CD8-positive, alpha-beta memory T cell (primary cell): ENCODE measurements at places on chromosomes 5 and 9. TPM values are rescaled to one million over a fixed set of nuclear protein-coding genes. Genes with fewer than 3 reads are reported as not detected.

The SLC23A1 gene
- total RNA-seq: 0.33 TPM

- no peaks in the 10 kb centered on the region for H3K27me3 ChIP-seq
- H3K27ac ChIP-seq: no peak overlapping the region
- H3K4me3 ChIP-seq: no peak overlapping the region
- DNase-seq: no peak
- no peaks in the 10 kb centered on the region for H3K4me1 ChIP-seq
Observed at GRCh38 chr5:107805166-107805565, 134.4 kb upstream of the EFNA5 start.

The CCDC183 gene
- not detected for total RNA-seq

DNA sequence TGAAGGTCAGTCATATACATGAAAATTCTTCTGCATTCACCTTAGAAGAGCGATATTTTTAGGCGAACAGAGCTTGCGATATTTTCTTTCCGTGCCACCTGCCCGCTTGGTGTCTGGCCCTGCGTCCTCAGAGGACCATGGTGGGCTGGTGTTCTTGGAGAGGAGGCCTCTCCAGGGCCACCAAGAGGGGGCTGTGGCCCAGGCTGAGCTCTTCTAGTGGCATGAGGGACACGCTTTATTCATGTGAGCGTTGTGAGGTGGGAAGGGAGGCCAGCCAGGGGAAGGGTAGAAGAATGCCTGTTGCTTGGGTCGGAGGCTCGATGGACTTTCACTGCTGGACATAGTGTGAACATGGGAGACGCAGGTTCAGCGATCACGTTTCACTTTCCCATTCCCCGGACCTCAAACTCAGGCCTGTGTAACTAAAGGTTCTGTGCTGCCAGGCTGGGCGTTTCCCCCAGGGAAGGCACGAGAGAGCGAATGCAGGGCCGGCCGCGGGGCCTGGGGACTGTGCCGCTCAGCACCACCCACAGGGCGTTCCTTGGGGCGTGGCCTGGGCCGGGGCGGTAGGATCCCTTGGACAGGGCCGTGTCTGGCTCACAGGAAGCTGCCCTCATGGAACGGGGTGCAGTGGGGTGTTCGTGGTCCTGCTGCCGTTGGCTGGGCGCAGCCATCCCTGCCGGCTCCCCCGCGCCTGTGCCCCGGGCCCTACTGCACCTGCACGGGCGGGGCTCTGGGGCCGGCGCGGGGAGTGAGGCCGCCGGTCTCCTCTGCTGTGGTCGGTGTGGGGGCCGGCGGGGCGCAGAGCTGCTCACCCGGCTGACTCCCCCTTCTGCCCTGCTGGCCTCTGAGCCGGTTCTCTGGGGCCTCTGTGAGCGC, 40.7 kb upstream of the CLPTM1L start:
- peak; percentile 88 for DNase-seq
- H3K27ac ChIP-seq: peak overlapping the region; percentile 84
- peak overlapping the region; percentile 70 for H3K4me3 ChIP-seq
- peaks cover 21% of the 10 kb centered on the region for H3K4me1 ChIP-seq
- H3K36me3 ChIP-seq: no peaks in the 10 kb centered on the region

DNA sequence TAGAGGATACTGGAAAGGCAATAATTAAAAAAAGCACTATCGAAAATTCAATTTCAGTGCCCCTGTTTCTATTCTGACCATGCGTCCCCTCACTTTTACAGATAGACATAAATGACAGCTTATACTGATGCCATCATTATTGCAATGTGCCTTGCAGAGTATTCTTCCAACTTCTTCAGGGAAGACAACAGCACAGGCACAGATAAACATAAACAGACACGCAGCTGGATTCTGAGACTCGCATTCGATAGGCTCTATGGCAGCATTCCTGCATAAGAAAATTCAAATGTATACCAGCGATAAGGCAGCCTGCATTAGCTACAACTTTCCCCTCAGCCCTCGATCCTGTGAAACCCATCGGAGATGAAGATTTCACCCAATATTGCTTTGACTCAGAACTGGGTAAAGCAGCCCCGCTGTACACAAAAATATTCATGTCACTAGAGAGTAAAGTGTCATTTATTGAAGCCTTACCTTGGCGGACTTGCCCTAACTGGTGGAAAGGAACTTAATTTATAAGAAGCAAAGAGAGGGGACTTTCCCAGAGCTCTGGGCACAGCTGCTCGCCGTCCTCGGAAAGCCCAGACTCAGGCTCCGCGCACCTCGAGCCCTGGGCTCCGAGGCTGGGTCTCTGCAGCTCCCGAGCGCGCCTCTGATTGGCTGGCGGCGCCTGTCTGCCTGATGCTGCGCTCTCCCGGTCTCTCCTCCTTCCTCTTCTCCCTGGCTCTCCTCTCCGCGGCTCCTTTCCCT, at the start of gene CDH18:
TSS of gene CDH18 (minus strand) at position 589 of the 750 bp plus-strand sequence. CDS start 149,214 bp downstream, outside the sequence.
- no peak within 1 kb of the TSS for H3K27ac ChIP-seq
- no peak within 1 kb of the TSS for H3K4me3 ChIP-seq
- H3K27me3 ChIP-seq: no peaks in the 10 kb centered on the region
- DNase-seq: no peak

DNA sequence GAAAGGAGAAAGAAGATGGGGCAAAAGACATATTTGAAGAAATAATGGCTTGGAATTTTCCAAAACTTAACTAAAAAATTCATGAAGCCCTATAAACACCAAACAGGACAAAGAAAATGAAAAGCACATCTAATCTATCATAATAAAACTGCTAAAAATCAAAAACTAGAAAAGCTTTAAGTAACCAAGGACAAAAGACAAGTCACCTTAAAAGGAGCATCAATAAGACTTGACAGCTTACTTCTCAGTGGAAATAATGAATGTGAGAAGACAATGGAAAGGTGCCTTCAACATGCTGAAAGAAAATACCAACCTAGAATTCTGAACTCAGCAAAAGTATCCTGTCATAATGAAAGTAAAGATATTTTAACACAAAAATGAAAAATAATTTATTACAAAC, 27.0 kb downstream of the GTF3C4 start:
- H3K4me3 ChIP-seq: no peak overlapping the region
- no peaks in the 10 kb centered on the region for H3K4me1 ChIP-seq
- H3K36me3 ChIP-seq: no peaks in the 10 kb centered on the region
- no peak overlapping the region for H3K27ac ChIP-seq
- DNase-seq: no peak
- H3K27me3 ChIP-seq: no peaks in the 10 kb centered on the region

The CD72 gene
- total RNA-seq: 6.4 TPM

The ADAMTSL1 gene
- not detected for total RNA-seq

The OR13C5 gene
- total RNA-seq: not detected

The GOLM1 gene
- 3.5 TPM for total RNA-seq

DNA sequence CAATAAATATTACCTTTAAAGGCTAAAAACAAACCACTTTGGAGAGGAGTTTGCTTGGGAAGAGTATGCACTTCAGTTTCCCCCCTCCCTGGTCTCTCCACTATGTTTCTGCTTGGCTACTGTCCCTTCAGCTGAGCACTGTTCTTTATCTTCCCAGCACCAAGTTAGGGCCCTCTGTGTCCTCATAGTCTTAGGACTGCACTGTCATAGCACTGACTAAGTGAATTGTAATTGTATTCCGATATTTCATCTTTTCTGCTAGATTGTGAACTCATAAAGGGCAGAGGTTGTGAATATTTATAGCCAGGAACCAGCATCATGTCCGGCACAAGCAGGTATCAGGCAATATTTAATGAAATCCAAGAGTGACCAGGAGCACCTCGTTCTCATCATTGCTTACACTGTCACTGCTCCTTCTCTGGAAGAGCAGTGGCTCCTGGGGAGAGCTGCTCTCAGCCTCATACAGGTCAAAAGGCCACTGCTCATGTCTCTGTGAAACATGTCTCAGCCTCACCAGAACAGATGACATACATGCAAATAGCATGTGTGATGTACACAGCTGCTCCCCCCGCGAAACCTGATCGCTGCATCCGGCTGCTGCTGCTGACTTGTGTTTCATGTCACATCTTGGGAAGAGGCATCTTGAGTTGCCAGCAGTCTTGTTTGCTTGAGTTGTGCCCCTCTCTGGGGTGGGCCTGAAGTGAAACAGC, 279.7 kb upstream of the MSX2 start:
- H3K27ac ChIP-seq: no peak overlapping the region
- no peaks in the 10 kb centered on the region for H3K27me3 ChIP-seq
- no peak for DNase-seq
- no peaks in the 10 kb centered on the region for H3K36me3 ChIP-seq
- no peaks in the 10 kb centered on the region for H3K4me1 ChIP-seq
- H3K4me3 ChIP-seq: no peak overlapping the region

DNA sequence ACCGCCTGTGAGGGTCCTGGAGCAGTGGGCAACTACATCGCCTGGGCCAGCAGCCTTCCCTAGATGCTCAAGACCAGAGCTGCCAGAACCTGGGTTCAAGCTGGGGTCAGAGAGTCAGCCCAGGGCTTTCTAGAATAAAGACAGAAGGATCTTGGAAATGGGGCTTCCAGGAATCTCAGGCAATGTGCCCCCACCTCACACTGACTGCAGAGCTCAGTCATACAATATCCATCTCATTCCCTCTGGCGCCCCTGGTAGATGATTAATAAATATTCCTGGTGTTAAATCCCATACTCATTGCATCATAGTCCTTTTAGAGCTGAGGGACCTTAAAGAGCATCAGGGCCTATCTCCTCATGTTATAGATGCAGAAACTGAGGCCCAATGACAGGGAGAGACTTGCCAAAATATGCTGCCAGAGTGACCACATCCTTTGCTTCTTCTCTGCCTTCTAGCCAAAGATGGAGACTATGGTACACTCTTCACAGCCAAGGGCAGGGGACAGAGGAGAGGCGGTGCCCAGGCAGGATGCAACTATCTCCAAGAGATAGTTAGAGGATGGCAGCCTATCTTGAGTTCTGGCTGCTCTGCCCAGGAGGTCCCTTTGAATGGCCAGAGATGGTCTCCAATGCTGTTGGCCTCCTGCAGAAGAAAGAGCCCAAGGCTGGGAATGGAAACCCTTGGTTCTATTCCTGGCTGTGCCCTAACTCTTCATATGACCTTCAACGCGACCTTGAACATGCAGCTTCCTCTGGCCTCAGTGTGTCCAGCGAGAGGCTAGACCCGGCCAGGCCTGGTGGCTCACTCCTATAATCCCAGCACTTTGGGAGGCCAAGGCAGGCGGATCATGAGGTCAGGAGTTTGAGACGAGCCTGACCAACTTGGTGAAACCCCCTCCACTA, 36.2 kb upstream of the IL17B start:
- no peak for DNase-seq
- no peaks in the 10 kb centered on the region for H3K27me3 ChIP-seq
- no peak overlapping the region for H3K27ac ChIP-seq

The CCDC187 gene
- total RNA-seq: not detected

DNA sequence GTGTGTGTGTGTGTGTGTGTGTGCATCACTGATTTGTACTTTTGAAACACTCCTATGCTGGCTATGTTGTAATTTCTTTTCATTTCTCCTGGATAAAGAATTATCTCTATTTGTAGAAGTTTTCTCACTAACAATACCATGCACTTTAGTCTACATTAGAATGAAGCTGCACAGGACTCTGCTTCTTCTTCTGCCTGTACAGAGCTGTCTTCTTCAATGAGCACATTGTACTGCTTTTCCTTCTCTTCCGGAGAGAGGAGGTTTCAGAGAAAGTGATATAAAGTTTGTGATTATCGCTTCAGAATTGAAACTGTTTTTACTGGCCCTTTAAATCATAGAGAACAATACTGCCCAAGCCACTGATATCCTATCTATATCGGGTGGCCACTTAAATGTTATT, 677.0 kb downstream of the NR2F1-AS1 start:
- no peak overlapping the region for H3K27ac ChIP-seq
- H3K36me3 ChIP-seq: no peaks in the 10 kb centered on the region
- DNase-seq: no peak
- H3K27me3 ChIP-seq: no peaks in the 10 kb centered on the region
- H3K4me3 ChIP-seq: no peak overlapping the region
